ENCODE measurements at places on chromosomes 13 and 19.

DNA sequence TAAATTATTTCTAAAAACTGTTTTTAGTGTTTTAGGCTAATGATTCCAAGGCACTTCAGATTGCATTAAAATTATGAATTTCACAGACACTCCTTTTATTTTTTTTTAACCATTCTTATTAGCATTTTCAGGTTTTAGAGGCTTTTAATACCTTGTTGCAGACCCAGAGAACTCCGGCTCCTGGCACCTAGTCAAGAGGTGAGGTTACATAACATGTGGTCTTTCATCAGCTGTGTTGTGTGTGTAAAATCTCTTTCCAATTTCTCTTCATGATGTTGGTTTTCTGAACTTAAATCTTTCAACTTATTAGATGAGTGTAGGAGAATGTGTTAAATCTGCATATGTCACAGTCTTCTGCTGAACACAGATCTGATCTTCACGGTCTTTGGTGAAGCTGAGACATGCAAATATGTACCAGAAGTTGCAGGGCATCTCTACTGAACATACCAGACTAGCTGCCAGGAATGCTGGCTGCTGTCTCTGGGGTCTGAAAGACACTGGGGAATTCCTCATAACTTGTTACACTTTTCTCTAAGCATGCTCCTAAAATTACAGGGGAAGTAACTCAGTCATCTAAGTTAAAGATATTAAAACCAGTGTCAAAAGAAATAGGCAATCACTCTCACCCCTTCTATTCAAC, 1165.3 kb downstream of the EFNB2 start:
- no peak for DNase-seq

DNA sequence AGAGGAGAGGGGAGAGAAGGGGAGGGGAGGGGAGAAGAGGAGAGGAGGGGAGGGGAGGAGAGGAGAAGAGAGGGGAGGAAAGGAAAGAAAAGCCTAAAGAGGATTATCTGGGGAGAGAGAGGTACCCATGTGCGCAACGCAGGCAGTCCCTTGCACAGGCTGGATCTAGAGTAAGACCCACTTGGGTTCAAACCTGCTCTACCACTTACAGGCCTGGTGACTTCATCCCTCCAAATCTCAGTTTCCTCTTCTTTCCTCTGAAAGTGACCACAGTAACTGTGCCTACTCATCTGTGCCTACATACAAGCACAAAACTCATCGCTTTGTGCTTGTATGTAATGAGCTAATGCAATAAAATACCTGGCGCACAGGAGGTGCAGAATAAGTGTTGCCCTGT, 732 bp upstream of the MAP1S start:
- no peak for DNase-seq

DNA sequence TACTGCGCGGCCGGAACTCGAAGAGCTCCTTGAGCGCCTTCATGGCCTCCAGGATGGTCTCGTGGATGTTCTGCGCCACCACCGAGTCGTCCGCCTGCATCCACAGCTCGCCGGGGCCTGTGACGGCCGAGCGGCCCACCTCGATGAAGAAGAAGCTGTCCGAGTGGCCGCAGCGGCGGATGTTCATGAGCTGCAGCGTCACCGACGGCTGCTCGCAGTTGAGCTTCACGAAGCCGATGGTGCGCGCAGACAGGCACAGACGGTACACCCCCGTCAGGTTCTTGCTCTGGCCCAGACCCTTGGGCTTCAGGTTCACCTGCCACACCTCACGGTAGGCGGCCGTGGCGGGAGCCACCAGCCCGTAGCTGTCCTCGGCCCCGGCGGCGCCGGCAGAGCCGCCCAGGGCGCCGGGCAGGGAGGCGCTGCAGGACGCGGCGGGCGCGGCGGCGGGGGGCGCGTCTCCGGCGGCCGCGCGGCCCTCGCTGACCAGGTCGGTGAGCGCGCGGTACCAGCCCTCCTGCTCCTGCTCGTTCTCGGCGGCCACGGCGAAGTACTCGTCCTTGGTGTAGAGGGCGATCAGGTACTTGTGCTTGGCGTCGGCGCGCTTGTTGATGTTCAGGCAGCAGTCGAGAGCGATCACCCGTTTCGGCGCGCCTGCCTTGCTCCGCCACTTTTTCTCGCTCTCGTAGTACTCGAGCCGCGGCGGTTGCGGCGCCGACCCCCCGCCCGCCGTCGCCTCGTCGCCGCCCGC, 1.1 kb downstream of the IRS2 start:
- peak; percentile 40 for DNase-seq

DNA sequence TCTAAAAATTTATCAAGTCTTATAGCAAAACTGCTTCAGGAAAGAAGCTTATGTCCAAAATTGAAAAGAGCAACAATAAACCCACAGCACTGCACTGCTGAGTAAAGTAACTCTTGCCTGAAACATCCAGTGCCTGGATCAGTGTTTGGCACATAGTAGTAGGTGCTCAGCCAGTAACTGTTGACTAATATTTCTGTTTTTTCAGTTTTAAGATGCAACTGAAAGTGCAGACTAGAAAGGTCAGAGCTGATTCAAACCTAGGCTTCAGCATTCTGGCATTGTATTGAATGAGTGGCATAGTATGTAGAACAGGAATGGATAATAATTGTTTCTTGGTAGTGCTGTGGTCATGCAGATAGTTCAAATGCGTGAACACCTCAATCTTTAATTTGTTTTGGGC, 67.6 kb downstream of the UBL3 start:
- no peak for DNase-seq

DNA sequence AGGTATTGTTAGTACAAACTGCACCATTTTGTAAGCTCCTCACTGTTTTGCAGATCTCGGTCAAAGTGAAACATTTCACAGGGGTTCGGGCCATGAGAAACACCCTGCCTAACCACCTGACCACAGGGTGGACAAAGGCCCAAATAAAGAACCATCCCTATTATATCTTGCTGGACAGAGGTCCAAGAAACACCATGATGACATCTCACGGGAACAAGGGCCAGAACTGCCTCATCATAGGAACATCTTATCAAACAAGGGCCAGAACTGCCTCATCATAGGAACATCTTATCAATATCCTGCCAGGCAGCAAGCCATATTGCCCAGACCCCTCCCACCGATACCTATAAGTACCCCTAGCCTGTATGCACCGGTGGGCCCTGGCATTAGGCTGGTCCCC, 99.7 kb downstream of the PCDH9 start:
- no peak for DNase-seq

- no peak for DNase-seq
Measured at GRCh38 chr19:4350726-4351125, 7.4 kb downstream of the MPND start.

DNA sequence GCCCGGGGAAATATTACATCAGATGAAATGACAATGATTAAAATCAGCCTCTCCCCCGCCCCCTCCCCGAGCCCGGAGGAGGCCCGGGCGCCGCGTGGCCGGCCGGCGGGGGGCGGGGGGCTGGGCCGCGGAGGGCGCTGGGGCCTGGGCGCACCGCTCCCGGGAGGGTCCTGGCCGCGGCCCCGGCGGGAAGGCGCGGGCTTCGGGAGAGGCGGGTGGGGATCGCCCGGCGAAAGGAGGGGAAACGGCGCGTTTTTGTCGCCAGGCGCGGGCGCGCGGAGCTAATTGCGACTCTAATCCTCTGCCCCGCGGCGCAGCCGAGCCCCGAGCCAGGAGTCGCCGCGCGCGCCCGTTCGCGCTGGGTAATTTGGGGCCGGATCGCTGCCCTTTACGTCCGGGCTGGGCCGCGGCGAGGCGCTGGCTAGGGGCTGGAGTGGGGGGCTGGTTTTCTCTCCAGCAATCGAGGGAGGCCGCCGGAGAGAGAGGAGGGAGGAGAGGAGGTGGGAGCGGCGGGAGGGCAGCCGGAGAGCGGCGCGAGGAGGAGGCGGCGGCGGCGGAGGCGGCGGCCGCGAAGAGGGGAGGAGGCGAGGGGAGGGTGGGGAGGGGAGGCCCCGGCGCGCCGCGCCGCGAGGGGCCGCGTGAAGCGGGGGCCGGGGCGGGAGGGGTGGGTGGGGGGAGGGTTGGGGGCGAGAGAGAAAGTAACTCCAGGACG, at the start of gene KCTD15:
Gene KCTD15 (plus strand): TSS at position 707 of the 712 bp plus-strand sequence. CDS start 3,585 bp downstream, outside the sequence.
- DNase-seq, result peak; percentile 13

DNA sequence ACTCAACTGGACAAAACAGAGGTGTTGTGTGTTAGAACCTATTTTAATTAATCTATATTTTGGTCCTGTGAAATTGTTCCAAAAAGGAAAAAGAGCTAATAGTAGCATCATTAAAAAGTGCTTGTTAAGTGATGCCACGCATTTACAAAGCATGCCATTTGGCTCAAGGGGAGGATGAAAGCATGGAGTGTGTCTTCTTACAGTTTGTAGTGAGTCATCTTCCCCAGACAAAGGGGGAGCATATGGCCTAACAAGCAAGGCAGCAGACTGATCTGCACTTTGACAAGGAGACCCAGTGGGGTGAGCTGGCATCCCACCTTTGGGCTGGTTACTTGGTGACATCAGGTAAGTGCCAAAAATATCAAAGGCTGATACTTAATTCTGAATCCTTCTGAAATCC, 297.0 kb downstream of the FGF9 start:
- no peak for DNase-seq

DNA sequence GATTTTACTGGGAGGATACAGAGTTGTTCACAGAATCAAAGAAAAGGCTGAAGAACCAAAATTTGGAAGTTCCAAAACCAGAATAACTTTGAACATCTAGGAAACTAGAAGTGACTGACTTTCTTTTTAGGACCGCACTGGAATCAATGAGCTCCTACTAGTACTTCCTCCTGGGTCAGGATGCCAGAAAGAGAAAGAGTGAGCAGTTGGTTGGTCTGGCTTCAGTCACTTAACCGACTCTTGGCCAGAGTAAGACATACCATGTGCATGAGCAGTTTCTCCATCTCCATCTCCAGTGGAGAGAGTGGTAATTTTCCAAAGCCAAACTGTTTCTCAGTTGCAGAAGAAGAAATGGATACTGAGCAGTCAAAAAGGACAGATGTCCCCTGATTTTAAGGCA, 27.1 kb upstream of the MTUS2 start:
- no peak for DNase-seq
